ENCODE measurements at places on chromosomes 4 and X.

- no peak for DNase-seq
These were observed 15.7 kb upstream of the N4BP2 start for GRCh38 chr4:40040908-40041307.

GRCh38 chrX:56797574-56798338 is 68.7 kb downstream of the NBDY start:
- peak; percentile 25 for DNase-seq

GRCh38 chr4:111535792-111536191 is 609.5 kb upstream of the FAM241A start:
- no peak for DNase-seq

DNA sequence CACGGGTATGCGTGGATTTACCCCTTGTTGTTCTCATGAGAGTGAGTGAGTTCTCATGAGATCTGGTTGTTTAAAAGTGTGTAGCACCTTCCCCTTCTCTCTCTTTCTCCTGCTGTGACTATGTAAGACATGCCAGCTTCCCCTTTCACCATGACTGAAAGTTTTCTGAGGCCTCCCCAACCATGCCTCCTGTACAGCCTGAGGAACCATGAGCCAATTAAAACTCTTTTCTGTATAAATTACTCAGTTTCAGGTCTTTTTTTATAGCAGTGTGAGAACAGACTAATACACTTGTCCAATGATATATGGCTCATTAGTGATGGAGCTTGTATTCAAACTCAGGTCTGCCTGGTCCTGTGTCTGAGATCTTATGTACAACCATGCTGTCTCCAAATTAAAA is 28.5 kb upstream of the RTL3 start:
- DNase-seq = no peak

DNA sequence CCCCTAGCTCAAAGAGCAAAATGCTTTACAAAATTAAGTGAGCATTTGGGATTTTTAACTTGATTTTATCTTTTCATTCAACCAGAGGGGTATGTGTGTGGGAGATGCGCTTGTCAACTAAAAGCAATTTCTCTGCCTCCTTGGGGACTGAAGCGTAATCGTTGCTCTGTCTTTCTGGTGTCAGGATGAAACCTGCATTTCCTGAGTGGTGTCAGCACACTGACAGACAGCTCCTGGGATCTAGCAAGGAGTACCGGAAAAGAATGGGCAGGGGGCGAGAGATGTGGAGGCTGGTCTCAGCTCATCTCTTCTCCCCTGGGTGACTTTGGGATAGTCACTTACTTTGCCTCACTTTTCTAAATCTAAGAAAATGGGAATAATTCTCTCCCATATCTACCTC is 5.1 kb upstream of the ARHGAP36 start:
- DNase-seq = no peak

DNA sequence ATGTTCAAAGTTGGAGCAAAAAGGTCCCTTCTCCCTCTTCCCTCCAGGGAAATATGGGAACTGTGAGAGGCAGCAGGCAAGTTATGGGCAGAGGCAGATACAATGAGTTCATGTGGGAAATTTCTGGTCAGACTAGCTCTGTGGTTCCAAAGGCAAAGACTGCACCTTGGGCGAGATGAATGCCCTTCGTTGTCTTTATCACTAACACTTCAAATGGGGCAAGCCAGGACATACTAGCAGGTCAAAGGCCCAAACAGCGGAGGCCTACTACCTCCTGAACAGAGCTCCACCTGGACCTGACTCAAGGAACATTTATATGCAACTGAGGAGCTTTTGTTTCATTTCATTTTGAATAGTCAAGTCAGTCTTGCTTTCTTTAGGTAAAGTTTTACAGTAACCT is 29.0 kb downstream of the SRPX2 start:
- DNase-seq = no peak

- DNase-seq = no peak
These were observed 11.2 kb downstream of the C1QTNF7 start for GRCh38 chr4:15438939-15439524.

DNA sequence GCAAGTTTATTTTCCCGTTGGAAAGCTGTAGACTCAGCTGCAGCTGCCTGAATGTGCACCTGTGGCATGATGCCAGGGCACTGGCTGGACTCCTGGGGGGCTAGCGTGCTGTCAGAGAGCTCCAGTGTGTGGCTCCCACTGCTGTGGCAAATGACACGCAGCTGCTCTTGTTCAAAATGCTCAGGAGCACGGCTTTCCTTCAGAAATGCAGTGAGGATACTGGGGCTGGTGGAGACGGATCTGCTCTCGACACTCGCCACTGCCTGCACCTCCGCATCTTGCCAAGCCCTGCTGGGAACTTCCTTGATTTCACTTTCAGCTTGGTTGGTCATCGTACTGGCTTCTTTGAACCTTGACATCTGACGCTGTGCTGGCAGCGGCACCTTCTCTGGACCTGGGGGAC is 58.7 kb downstream of the GPRIN3 start:
- DNase-seq = no peak

DNA sequence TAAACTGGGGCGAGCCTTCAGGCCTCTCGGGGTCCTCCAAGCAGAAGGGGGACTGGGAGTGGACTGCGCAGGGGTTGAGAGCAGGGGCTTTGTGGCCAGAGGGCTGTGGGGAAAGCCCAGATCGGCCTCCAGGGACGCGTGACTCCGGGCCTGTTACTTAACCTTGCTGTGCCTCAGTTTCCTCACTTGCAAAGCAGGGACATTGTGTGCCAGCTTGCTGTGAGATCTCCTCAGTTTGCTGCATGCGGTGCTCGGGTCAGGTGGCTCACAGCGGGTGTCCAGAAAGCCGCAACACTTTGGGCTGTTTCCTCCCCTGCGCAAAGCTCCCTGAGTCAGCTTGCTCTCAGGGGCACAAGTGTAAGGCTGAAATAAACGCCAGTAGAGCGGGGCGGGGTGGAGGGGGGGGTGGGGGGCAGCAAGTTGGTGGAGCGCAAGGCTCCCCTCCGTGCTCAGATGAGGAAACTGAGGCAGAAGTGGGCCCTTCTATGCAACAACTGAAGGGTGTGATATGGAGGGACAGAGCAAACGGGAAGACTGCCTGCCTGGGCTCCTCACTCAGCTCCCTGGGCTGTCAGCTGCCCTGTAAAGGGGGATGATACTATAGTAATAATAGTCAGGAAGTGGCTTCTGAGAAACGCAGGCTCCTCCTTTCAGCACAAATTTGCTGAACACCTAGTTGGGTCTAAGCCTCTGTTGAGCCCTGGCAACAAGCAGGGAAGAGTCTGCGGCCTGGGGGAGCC is 101.0 kb downstream of the HMX1 start:
- DNase-seq = no peak

DNA sequence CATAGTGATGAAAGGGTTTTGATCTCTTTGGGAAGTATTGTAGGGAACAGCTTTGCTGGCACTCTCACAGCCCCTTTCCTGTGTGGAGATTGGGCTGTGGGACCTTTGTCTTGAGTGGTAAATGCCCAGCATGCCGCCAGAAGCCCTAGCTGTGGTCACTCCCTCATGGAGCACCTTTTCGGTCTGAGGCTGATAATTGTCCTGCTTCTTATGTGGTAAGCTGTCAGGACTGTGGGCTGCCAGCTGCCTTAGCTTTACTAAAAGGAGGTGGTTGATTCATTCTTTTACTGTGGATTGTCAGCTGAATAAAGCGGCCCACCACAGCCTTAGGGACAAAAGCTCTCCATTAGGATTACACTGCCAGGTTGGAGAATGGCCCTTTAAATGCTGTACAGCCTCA is 7.1 kb downstream of the PASD1 start:
- DNase-seq = no peak

- no peak for DNase-seq
These were observed 868 bp downstream of the DACH2 start for GRCh38 chrX:86149119-86149518.

GRCh38 chr4:77172336-77172735 is 15.3 kb downstream of the CCNG2 start:
- DNase-seq = no peak

Measured in activated CD8-positive, alpha-beta memory T cell treated with anti-CD3 and anti-CD28 coated beads, Interleukin-2, amount 50 U/mL, for 48 hours (primary cell).